ENCODE measurements at places on chromosomes 11 and 22.

DNA sequence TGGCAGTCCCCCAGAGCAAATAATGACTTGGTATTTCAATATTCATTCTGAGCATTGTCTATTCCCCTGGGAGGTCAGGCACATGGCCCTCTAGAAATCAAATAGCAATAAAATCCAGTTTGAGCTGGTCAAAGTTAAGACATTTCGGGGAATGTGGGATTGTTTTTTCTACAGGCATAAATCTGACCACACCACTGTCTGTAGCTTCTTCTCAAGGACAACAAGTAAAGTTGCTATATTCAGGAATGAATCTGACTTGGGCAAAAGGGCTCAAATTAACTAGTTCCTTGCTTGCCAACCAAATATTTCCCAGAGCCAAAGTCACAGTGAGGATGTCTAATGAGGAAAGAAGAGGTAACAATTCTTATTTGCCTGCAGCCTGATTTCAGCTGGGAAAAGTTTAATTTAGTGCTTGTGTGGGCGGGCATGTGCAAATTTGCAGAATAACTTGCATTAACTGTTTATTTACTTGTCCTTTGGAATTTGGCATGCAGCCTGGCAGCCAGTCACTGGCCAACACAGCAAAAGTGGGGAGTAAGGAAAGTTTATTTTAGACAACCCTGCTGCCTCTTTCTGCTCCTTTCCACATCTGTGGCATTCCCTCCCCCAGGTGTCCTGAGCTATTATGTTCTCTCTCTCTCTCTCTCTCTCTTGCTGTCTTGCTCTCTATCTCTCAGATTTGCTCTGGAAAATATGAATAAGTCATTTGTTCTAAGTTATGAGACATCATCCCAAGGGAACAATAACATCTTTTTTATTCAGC is 51.2 kb upstream of the ARHGAP20 start:
- DNase-seq = no peak

- DNase-seq = peak; percentile 72
These were observed 33.0 kb upstream of the P2RY2 start for GRCh38 chr11:73184953-73185671.

GRCh38 chr11:26331911-26332571 is at the start of gene ANO3:
TSS of gene ANO3 (plus strand) at chr11:26332130. CDS start at chr11:26332276, 146 bp downstream.
- no peak for DNase-seq

- no peak for DNase-seq
These were observed 53.8 kb upstream of the ME3 start for GRCh38 chr11:86726118-86726753.

GRCh38 chr11:63667995-63668795 is 3.0 kb downstream of the ATL3 start:
- DNase-seq = no peak

GRCh38 chr22:24370401-24370800 is 57.0 kb upstream of the ADORA2A start:
- no peak for DNase-seq

- peak; percentile 90 for DNase-seq
These were observed 749 bp upstream of the BEST1 start for GRCh38 chr11:61949169-61950034.

GRCh38 chr11:2365571-2366210 is 11.4 kb upstream of the CD81 start:
- no peak for DNase-seq

All from hematopoietic multipotent progenitor cell treated with erythropoietin and hydrocortisone succinate and interleukin-3 and kit ligand, for 17 days (in vitro differentiated cells).